ENCODE measurements at places on chromosomes 11 and 22. TPM values are rescaled to one million over a fixed set of nuclear protein-coding genes. Genes with fewer than 3 reads are reported as not detected.

The SAA4 gene
- not detected for polyA plus RNA-seq

The SLC36A4 gene
- 21.0 TPM for polyA plus RNA-seq

The USP2 gene
- not detected for polyA plus RNA-seq

The LRRC56 gene
- polyA plus RNA-seq: 0.81 TPM

The RTN4RL2 gene
- 0.28 TPM for polyA plus RNA-seq

The C11orf86 gene
- polyA plus RNA-seq: not detected

The ARHGAP1 gene
- polyA plus RNA-seq: 76.1 TPM

The GAL gene
- polyA plus RNA-seq: not detected

The MYO18B gene
- 0.06 TPM for polyA plus RNA-seq

The APOBEC3A gene
- not detected for polyA plus RNA-seq

The PATL1 gene
- 7.5 TPM for polyA plus RNA-seq

The LRRN4CL gene
- not detected for polyA plus RNA-seq

The CD59 gene
- 40.4 TPM for polyA plus RNA-seq

The KCNJ1 gene
- polyA plus RNA-seq: not detected
